ENCODE measurements at places on chromosomes 11 and 22.

DNA sequence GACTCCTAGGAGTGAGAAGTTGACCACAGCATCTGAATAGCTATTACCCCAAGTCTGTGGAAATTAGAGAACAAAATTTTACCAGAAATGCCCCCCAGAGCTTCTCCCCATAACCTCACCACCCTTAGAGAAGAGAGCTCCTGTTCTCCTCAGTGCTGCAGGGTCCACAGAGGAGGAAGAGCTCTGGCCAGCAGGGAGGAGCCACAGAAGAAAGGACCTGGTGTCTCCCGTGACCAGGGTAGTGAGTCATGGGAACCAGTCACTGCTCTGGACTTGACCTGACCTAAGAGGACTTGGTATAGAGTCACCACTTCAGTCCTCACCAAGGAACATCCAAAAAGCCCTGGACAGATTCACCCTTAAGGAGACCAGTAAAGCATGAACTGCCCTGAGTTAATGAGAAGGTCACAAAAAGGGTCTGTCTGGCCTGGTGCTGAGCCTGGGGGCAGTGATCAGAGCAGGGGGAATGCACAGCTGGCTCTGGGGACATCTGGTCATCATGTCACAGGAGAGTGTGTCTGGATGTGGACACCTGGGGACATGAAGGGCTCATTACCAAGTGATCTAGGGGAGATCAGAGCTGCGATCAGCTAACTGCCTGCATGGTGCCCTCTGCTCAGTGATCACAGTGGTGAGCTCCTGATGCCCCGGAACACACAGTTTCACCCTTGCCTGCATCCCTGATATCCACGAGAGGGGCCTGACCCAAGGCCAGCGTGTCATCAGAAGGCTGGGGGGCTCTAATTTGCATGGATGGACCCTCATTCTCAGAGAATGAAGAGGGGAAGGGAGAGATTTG lies 103.3 kb upstream of the TOP3B start:
- no peak for DNase-seq

DNA sequence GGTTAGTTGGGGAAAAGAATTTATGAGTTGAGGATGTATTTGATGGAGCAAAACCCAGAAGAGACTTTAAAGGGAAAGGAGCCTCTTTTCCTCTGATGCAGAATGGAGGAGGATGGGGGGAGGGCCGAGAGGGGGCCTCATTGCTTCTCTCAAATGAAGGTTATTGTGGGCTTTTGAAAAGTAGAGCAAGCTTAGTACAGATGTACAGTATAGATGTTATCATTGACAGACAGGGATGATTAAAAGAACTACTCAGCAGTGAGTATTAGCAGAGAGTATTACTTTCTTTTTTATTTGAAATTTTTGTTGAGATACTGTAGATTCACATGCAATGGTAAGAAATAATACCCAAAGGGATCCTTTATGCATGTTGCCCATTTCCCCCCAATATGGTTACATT lies 98.1 kb downstream of the TEAD1 start:
- no peak for DNase-seq

DNA sequence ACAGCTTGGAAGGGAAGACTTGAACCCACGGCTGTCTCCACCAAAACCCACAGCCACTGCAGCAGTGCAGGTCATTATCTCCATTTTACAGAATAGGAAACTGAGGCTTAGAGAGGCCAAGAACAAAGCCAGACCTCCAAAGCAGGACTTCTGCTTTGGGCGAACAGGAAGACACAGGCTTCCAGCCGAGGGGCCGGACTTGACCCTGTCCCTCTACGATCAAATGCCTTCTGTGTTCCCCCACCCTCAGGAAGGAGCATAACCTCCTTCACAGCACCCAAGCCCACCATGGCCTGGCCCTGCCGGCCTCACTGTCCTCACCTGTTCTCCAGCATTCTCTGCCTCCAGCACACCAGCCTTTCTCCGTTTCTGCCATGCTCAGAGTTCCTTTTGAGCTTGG lies 15.8 kb downstream of the IGLL1 start:
- no peak for DNase-seq

GRCh38 chr22:22375576-22376351 lies 131.2 kb downstream of the VPREB1 start:
- no peak for DNase-seq

- DNase-seq: no peak
Observed at GRCh38 chr22:38089474-38089851, 5.5 kb upstream of the SLC16A8 start.

GRCh38 chr22:49968831-49969661 lies 8.5 kb downstream of the PIM3 start:
- DNase-seq: no peak

All from GM12892 (cell line).